NCI-H1930 (cell line): ENCODE measurements at places on chromosomes 7 and 10.

- peak; percentile 45 for DNase-seq
These were observed 103.6 kb downstream of the SMURF1 start for GRCh38 chr7:99040104-99040958.

DNA sequence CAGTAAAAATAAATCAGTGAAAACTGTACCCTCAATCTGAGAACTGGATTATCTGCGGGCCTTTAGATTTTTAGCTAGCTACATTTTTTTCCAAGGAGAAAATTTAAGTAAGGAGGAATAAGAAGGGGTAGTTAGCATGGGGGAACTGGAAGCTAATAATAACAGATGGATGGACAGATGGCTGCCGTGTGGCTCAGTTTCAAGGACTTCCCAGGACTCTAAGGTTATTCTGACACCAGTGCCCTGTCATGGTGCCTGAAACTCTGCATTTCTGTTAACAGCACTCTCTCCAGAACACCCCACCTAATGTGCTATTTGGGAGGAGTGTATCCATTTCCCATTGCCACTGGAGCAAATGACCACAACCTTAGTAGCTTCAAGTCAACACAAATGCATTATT lies 75.7 kb upstream of the PDE1C start:
- DNase-seq, result no peak

DNA sequence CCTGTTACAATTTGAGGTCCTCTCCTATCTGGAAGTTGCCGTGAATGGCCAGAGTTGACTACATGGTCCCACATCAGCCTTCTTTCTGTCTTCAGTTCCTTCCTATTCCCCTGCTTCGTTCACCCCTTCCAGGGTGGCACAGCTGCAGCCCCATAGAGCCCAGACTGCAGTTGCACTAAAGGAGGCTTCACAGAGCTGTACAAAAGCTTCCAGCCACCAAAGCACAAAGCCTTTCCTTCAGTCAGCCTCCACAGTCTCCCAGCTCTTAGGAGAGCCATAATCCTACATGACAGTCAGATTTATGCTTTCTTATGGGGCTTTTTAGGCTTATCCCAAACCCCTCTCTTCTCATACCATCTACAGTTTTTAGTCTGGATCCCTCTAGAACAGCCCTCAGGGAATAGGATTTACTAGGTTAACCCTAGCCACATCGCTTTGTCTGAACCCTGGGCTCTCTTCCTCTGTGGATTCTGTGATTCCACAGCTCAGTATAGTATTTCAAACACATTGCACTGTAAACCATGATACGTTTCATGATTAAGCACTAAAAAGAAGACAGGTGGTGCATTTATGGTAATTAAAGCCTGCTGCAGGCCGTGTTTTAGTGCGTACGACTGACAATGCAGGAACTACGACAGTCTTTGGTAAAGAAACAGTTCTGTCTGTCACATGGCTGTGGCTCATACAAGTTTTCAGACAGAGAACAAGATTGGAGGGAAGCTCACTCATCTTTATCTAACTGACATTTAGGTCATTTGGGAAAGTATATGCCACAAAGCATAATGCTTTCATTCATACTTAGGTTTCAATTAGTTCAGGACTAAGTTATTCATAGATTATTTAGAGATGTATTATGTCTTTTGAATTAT lies 208.3 kb upstream of the KMT2E start:
- no peak for DNase-seq

DNA sequence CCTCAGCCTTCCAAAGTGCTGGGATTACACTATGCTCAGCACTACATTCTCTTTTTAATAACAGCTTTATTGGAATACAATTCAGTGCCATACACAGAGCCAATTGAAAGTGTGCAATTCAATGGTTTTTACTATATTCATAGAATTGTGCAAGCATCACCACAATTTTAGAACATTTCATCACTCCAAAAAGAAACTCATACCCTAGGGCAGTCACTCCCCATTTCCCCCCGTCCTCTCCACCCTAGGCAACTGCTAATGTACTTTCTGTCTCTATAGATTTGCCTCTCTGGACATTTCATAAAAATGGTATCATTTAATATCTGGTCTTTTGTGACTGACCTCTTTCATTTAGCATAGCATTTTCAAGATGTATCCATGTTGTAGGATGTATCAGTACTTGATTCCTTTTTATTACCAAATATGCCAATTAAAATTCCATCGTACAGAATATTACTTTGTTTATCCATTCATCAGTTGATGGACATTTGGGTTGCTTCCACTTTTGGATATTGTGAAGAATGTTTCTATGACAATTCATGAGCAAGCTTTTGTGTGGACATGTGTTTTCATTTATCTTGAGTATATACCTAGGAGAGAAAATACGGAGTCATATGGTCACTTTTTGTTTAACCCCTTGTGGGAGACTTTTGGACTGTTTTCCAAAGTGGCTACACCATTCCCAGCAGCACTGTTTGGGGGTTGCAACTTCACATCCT lies 6.3 kb upstream of the XPNPEP1 start:
- DNase-seq, result no peak

DNA sequence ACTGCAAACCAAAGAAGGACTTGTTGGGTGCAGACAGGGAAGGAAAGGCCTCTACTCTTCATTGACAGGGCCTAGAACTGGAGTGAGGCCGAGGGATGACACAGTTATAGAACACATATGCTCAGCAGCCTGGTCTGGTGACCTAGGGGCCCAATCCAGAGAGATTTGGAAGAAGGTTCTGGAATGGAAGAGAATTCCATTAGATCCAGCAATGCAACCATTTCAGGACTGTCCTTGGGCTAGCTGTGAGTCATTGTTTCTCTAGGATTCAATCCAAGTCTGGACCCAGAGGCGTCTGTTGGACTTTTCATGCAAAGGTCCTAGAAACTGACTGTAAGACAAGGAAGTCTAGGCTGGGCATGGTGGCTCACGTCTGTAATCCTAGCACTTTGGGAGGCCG lies 59.2 kb downstream of the WIPF3 start:
- DNase-seq, result no peak

GRCh38 chr7:69949122-69949521 lies 350.8 kb downstream of the AUTS2 start:
- DNase-seq, result no peak

DNA sequence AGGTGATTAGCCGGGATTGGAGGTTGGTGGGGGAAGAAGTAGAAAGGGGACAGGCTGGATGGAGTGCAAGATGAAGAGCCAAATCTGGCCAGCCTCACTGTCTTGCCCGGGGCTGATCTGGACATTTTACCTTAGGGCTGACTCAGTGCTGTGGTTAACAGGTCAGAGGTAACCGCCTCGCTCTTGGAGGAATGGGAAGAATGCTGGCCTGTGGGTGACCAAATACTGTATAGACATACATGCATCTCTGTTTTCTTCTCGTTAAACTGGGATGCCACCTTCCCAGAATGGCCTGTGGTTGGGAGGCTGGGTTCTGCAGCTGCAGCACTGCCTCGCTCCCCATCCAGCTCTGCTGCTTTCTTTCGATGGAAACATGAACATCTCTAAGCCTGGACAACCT lies 120.0 kb downstream of the SEC23IP start:
- no peak for DNase-seq

GRCh38 chr10:5496261-5497250 lies 2.8 kb downstream of the CALML5 start:
- DNase-seq, result no peak

DNA sequence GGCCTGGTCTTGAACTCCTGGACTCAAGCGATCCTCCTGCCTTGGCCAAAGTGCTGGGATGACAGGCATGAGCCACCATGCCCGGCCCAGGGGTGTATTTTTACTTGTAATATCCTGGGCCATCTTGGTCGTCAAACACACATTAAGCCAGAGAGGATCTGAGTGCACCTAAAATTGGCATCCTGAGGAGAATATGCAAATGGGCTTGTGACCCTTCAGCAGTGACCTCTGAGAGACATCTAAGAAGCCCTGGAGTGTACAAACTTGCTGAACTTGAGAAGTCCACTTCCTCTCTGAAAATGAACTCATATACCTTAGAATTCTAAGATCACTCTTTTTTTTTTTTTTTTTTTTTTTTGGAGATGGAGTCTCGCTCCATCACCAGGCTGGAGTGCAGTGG lies 372.0 kb upstream of the C7orf33 start:
- DNase-seq, result no peak

DNA sequence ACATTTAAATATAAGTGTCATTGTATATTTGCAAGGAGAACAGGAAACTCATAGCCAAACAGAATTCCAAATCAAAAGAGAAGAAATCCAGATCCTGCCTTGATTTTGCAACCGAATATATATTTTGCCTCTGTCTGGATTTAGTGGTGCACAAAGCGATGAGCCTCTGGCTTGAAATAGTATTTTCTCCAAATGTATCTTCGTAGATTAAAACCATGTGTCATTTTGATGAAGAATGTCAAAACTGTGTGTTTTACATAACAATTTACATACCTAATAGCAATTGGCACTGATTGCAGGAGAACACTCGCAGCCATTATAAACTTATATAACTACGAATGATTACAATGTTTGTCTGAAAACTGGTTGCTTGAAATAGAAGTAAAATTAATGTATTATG lies 156.4 kb downstream of the ARID5B start:
- no peak for DNase-seq

DNA sequence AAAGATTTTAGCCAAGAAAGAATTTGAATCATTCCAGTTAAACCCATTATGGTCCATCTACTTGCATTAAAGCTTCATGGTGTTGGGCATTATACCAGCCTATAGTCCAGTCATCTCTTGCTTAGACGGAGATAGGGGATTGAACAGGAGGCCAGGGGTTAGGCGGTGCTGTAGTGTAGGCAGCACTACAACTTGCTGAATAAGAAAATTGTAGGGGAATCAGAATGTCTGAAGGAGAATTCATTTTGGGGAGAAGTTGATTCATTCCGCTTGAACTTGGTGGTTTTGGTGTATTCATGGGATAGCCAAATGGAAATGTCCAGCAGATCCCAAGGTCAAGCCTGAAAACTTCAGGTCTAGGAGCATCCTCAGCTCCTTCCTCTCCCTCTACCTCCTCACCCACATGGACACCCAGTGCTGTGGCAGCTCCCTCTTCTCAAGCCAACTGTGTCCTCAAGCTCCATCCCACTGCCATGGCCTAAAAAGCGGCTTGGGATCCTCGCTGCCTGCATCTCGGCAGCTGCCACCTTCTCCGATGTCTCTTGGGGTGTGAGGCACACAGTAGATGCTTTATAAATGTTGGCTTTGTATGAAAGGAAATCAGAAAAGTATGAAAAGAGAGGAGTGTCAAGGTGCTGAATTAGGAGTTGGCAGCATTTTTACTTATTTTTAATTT lies 63.6 kb upstream of the MNX1 start:
- DNase-seq, result no peak

DNA sequence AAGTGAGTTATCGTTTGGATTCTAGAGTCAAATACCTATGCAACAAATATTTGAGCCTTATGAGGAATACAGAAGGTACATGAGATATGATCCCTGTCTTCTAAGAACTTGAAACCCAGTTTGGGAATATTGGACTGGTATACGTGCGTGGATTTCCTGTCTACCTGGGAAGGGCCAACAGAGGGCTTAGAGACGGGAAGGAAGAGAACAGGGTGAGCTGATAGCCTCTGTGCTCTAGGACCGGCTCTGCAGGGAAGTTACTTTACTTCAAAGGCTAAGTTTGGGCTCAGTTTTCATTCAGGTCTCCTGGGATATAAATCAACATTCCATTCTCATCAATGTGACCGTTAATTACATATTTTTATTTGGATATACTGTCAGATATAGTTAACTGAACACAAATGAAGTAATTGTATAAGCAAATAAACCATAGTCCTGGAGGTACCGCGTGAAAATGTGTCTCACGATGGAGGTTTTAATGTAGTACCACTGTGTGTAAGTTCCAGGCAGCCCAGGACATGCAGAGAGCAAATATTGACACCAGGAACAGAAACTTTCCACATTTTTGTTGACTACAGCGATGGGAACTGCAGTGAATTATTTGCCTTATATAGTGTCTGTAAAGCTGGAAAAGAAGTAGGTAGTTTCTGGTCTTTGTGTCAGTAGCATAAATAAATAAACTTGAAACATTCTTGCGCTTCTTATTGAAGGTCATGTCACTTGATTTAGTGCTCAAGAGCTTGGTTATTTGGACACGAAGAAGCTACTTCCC lies 8.6 kb downstream of the CHST12 start:
- no peak for DNase-seq

GRCh38 chr7:135791543-135792362 lies 43.1 kb upstream of the FAM180A start:
- DNase-seq, result no peak

- DNase-seq, result no peak
These were observed 15.8 kb upstream of the BNIP3 start for GRCh38 chr10:131997366-131998049.

GRCh38 chr10:10854725-10855124 lies 162.9 kb upstream of the CELF2 start:
- no peak for DNase-seq

GRCh38 chr10:59358576-59358975 lies 3.8 kb downstream of the FAM13C start:
- DNase-seq, result no peak

- DNase-seq, result no peak
These were observed 5.2 kb downstream of the SFMBT2 start for GRCh38 chr10:7405637-7406036.

DNA sequence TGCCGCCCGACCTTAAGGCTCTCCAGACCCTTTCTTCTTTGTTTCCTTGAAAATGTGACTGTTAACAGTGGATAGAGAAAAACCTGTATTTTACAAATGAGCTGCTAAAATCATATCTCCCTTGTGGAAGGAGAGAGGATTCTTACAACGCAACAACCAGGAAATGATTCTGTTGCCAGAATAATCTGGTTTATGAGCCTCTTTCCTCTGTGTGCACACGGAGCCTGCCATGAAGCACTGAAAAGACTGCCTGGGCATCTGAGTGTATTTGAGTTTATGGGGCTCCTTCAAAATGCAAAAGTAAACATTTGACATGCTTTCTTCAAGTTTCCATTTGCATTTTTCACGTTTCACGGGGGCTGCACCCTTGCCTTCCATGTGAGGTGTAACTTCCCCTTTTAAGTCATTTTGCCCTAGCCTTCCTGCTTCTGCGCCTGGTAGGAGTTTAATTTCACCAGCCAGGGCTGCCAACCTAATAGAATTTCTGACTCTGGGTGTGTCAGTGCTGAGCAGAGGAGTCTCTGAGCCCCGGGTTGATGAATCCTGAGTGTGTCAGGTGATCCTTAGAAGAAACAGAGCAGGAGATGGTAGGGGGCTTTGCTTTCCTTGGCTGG lies 101.2 kb downstream of the GRB10 start:
- DNase-seq, result no peak

GRCh38 chr7:80107278-80107677 lies 27.4 kb upstream of the GNAI1 start:
- no peak for DNase-seq

- no peak for DNase-seq
These were observed 596.4 kb upstream of the GHITM start for GRCh38 chr10:83542774-83543411.

DNA sequence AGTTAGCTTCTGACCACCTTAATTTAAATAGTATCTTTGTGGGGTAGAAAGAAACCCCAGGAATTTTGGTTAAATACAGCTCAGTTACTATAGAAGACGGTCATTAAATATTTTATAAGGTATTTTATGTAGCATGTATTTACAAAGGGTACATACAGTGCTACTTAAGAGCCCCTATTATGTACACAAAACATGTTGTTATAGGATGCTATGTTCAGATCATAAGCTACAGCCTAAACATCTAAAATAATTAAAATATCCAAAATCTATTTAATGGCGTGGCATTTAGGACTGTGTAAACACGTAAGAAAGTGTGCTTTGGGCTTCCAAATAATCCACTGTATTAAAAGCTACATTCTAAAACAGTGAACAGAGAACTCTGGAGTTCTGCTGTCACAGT lies 39.4 kb upstream of the DLX5 start:
- DNase-seq, result no peak

GRCh38 chr7:95198863-95199262 lies 125.5 kb downstream of the PON1 start:
- DNase-seq, result no peak
